ENCODE measurements at places on chromosomes 7 and 10.

DNA sequence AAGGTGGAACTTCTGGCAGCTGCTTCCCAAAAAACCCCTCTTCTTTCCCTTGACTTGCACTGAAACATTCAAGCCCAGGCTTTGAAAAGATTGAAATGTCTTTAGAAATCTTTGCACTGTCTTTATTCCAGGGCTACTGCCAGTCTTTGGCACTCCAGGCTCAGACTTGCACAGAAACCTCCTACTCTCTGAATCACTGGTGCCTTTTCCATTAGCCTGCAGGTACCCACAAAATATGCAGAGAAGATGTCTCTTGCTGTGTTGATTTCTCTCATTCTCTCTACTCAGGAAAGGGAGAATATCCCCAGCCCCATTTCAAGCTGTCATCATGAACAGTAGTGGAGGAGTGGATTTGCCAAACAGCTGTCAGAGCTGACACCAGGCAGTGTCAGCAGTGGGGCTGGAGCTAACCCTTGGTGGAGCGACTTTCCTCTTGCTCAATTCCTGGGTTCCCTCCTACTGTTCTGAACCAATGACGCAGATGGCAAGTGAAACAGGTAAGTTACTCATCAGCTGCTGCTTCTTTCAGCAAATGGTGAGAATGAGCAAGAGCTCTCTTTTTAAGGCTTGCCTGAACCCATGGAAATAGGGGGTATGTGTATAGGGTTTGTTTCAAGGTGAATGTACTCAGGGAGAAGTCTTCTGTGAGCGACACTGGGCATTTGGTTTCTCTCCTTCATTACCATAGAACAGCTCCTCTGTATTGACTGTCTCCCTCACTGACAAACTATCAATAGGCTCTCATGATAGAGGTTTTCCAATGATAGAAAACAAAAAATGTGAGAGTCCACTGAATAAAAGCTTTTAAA, 362.4 kb downstream of the ADRA2A start:
- no peak for DNase-seq

GRCh38 chr7:80681272-80681885, 42.9 kb downstream of the CD36 start:
- DNase-seq: no peak

DNA sequence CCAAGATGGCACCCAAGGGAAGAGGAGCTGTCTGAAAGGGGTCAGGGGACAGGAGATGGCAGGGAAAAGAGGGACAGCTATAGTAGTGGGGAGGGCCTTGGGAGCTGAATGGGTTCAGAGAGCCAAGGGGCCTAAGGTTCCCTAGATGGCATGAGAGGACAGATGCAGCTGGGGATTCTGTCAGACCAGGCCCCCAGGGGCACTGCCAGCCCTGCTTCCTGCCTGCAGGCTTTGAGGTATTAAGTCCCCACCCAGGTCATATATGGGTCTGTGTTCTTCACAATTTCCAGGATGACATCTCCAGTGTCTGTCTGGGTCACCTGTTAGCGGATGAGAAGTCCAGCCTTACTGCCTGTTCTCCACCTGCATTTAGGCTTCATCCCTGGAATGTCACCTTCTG, 56.7 kb downstream of the NEURL1 start:
- no peak for DNase-seq

- DNase-seq: no peak
These were observed 6.7 kb downstream of the FAM180A start for GRCh38 chr7:135741905-135742304.

DNA sequence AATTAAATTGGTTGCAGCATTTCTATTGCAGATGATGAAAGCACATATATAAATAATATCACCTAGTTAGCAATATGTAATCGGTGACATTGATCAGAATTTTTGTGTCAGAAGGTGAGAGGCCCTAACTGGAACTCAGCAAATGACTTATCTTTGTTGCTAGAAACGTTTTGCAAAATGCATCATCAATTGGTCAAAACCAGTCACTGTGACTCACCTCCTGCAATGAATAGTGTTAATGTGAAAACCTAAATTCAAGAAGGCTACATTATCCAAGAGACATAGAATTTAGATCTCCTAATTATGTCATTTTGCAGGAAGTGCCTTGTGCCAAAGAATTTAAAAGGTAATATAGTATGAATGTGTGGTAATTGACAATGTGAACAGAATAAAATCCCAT, 9.8 kb upstream of the PNLIPRP3 start:
- no peak for DNase-seq

DNA sequence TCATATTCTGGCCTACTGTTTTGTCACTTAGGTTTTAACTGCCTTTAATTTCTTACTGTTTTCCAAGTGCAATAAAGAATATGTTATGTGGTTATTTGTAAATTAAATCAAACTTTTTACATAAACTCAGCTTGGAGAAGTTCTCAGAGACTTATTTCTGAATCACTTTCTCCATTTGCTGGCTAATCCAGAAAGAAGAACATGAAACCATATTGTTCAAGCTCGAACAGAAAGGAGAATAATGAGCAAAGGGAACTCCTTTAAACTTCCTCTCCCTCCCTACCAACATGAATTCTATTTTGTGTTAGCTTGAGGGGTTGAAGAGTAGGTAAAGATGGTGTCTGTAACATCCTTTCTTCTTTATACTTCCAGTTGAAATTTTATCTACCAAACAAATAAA, 52.3 kb downstream of the SHTN1 start:
- no peak for DNase-seq

DNA sequence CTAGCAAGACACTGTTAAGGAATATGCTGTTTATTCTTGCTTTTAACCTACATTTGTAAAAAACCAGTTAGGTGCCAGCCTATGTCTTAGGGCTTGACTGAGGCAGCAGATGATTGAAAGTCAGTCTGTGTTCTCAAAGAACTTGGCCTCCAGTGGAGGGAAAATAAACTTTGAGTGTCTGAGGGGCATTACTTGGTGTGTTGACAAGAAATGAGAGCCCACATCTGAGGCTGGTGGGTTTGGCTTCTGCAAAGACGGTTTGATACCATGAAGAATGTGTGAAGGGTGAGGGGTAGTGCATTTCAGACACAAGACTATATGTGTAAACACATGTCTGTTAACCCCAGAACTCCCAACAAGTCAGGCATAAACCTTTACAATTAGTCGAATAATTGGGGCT, 28.5 kb downstream of the CCSER2 start:
- no peak for DNase-seq

- DNase-seq: no peak
These were observed 105.1 kb downstream of the INPP5A start for GRCh38 chr10:132642732-132643008.

Measured in AG04450 (cell line).